ENCODE measurements at places on chromosomes 7 and 10.

DNA sequence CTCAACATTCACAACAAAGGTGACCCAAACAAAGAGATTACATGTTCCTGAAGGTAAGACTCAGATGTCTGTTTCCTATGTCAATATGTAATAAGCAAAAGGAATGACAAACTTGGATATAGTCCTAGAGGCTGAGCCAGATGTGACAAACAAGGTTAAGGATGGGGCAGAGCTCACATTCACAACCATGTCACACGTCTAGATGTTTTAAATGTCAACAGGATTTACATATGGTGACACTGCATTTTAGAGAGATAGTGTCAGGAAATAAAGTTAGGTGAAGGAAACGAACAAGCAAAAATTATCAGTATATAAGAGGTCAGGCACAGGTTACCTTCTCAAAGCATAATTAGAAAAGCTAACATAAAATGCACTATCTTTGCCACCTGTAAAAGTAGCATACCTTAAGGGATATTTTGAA is 8.4 kb downstream of the RELN start:
- no peak for DNase-seq

DNA sequence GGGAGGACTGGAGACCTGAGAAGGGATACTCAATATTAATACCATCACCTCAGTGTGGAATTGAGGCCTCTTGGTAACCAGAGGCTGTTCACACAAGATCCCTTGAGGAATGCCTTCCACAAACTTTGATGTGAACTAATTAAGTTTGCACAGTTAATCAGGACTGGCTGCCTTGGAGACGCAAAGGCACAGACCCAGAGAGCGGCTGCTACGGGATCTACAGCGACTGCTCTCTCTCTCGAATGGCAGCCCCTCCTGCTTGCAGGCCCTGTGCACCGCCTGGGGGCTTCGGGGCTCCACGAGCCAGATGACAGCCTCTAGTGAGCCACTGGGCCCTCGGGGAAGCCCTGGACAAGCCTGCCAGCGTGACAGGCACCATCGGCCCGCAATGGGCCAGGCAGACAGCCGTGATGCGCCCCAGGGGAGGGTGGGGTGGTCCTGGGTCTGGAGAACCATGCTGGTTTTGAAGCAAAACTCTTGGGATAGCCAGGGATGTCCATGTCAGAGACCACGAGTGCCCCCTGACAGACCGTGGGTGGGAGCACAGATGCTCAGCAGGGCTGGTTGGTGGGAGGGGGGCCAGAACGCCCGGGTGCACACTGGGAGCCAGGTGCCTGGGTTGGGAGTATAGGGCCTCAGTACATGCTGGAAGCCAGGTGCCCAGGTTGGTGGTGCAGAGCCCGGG is 195.6 kb downstream of the ELFN1 start:
- DNase-seq: no peak

- no peak for DNase-seq
Measured at GRCh38 chr10:44348496-44348895, 36.4 kb downstream of the CXCL12 start.

- DNase-seq: no peak
Measured at GRCh38 chr7:36300696-36301350, 88.8 kb upstream of the ANLN start.

DNA sequence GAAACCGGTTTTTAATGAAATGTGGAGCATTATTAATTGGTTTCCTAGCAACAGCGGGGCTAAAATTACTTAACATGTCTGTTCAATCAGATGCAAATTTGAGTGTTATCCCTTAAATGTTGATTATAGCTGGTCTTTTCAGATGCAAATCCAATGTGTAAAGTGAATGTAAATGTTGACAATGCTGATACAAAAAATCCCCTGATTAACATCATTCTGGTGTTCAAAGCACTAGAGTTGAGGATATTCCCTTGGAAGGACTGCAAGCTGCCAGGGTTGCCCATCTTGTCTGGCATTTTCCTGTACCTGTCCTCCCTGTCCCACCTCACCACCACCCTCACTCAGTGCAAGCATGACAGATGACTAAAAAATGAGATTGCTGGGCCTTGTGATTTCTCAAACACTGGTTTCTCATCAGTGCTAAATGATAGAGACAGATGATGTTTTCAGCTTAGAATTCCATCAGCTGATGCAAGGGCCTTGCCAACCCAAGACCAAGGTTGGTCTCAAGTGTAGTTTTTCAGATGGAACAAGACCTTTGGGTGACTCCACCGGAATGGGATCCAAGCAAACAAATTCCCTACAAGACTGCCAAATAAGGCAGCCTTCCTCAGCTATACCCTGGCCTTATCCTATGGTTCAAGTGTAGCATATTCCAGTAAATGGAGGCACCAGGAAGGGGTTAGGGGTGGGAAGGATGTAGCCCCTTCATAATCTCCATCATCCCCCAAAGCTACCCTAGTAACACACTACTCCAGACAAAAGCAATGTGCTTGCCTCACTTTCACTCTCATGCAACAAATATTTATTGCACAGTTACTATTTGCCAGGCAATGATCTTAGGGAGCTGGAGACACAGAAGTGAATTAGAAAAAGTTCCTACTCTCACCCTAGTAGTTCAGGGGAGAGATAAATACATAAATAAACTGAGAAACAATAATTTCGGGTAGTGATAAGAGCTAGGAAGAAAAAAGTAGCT is 54.9 kb downstream of the JAZF1 start:
- DNase-seq: no peak

GRCh38 chr7:18693406-18693805 is 197.9 kb downstream of the HDAC9 start:
- DNase-seq: peak; percentile 32

DNA sequence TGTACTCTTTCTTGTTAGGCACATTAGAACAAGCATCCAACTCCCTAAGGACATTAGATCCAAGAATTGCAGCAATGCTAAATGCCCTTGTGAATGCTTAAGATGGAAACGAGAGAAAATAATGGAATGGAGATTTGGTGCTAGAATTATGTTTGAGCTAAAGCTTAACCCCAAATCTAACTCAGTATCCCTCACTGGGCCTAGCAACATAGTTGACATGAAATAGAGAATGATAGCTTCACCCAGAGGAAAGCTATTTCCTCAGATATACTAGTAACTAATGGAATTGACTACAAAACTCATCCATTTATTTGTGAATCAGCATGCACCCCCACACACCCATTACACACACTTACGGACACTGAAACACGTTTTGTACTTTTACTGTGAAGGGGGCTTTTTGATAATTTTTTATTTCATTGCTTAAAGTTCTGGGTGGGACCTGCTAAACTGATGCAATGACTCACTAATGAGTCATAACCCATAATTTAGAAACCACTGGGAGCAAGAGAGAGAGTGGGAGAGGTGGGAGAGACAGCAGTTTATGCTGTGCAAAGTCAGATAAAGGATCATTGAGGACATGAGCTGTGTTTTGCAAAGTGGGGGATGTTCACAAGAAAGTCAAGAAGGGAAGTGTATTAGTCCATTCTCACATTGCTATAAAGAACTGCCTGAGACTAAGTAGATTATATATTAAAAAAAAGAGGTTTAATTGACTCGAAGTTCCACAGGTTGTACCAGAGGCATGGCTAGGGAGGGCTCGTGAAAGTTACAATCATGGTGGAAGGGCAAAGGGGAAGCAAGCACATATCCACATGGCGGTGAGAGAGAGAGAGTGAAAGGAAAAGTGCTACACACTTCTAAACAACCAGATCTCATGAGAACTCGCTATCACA is 382.7 kb downstream of the SFMBT2 start:
- peak; percentile 21 for DNase-seq

DNA sequence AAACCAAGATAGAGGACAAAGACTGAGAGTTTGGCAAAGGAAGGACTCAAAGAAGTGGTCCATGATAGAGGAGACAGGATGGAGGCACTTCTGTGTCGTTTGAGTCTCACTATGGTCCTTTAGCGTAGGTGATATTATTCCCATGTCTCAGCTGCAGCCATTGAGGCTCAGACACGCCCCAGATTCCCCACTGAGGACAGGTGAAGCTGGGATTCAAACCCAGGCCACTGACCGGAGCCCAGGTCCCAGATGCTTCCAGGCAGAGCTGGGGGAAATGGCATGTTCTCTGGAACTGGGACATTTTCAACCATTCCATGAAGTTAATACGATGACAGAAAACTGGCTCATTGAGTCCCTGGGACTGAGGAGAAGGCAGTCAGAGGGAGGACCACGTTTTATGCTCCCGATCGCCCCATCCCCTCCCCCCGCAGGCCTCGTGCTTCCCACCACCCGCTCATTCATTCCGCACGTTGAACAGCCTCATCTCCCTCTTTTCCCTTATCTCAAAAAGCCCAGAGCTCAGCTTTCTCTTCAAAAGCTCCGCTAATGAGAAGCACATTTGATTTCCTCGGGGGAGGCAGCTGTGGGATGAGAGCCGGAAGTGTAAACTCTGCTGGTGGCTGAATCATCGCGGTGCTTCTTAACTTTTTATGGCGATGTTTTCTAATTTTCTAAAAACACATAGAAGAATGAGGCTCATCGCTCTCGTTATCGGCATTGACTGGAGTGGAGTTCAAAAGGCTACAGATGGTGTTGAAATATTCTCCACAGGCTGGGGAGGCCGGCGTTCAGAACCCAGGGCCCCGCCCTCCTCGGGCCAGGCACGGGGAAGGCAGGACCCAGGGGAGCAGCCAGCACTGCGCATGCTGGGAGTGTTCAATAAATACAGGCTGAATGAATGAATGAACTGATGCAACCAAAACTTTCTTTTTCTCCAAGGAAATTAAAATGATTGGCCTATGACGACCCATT is 64.0 kb downstream of the OAT start:
- DNase-seq: peak; percentile 55

DNA sequence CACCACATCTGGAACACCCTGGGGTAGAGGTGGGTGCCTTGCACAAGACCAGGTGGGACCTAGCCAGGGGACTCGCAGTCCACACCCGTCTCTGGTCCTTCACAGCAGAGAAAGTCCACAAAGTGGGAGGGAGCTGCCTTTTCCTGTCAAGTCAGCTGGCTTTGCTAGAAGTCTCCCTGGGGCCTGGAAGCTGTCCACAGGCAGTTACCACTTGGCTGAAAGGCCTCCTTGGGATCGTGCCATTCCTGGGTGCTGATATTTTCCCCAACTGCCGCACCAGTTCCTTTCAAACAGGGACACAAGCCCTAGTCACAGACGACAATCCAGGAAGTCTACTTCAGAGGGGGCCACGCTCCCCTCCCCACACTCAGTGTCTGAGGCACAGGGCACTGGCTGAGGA is 75.4 kb downstream of the AFAP1L2 start:
- no peak for DNase-seq

- DNase-seq: no peak
Measured at GRCh38 chr10:127525686-127526085, 23.4 kb upstream of the NPS start.

DNA sequence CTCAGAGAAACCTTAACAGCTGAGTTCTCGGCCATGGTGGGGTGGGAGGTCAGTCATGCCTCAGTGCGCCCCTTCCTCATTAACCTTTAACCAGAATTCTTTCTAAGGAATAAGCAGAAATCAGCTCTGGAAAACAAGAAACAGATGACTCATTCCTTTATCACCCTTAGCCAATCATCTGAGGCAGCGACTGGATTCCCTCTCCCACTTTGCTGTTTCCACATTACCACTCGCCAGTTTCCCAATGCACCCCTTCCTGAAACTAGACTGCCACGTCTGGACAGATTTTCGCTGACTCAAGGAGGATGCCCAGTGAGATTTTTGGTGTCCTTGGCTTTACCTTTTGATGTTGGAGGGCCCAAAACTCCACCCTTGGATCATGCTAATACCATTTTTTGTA is 223.8 kb downstream of the PLXDC2 start:
- no peak for DNase-seq

DNA sequence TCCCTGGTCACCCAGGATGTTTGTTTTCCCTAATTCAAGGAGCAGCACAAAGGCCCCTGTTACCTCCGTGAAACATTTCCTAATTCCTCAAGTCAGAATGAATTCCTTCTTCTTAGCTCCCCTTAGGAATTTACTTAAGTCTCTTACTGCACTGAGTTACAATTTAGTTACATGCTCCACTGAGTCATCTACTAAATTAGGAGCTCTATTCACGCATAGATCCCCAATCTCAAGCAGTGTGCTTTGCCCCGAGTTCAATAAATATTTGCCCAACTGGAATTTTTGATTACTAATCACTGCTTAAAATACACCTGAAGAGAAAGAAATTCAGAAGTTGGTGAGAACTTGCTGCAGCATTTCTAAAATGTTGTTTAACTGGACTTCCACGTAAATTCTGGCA is 329.4 kb upstream of the MYO3A start:
- DNase-seq: no peak

GRCh38 chr7:150405584-150406311 is 26.6 kb downstream of the ZNF775 start:
- no peak for DNase-seq

DNA sequence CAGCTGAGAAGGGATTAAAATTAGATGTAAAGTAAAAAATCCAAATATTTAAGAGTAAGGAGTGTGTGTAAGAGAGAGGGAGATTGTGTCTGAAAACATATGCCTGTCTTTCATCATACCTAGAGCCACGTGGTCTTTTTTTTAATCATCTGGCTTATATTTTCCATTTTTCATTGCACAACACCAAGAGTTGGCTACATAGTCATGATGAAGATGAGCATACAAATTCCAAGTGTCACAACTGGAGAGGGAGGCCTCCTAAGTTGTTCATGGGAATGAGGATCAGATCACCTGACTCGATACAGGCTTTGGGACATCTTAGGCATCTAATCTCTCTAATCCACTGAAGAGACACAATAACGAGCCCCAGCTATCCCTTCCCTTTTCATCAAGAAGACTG is 47.2 kb upstream of the CCDC3 start:
- no peak for DNase-seq

GRCh38 chr10:23345861-23346260 is 1.3 kb upstream of the C10orf67 start:
- peak; percentile 68 for DNase-seq

All from HTR-8/SVneo (cell line).